ENCODE measurements at places on chromosomes 6 and 20.

DNA sequence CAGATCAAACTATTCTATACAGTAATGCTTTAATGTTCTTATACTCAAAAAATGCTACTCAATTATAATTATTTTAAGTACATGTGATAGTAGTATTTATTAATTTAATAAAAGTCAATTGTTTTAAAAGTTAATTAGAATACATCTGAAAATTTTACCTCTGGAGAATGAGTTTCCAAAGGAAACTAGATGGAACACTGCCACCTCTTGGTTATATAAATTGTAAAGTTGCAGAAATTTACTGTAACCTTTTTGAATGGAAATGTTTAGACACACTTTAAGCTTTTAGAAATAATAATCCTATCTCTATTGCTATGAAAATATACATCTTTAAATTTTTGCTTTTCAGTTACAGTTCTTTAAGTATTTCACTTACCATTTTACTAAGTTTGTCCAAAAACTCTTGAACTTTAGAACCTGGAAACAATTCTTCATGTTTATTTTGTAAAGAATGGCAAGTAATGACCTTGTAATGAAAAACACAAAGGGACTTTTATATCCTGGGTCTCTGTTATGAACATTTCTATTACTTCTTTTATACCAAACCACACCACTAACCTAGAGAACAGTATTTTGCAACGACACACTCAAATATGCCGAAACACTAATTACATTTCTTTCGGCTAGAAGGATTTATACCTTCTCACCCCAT, 10.9 kb upstream of the BMP5 start:
- DNase-seq, result peak; percentile 57

GRCh38 chr6:11450037-11450436, 87.5 kb upstream of the TMEM170B start:
- DNase-seq, result no peak

DNA sequence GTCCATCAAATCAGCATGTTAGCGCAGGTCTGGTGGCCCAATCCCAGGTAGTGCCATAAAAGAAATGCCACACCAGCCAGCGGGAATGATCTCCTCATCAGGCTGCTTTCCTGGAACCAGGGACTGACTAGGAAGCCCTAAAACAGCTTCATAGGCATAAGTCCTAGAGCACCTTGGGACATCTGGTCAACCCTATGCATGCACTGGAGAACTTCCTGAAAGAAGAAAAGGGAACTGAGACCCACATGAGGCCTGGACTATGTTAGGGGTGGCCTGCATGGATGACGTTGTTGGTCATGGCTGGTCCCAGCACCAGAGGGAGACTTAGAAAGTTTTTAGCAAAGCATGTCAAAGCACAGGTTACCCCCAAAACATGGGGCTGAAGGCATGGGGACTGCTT, 7.6 kb upstream of the KCNK16 start:
- no peak for DNase-seq

GRCh38 chr6:108157981-108158525, 7.8 kb upstream of the NR2E1 start:
- no peak for DNase-seq

GRCh38 chr20:51143652-51144051, 120.7 kb upstream of the KCNG1 start:
- DNase-seq, result no peak

DNA sequence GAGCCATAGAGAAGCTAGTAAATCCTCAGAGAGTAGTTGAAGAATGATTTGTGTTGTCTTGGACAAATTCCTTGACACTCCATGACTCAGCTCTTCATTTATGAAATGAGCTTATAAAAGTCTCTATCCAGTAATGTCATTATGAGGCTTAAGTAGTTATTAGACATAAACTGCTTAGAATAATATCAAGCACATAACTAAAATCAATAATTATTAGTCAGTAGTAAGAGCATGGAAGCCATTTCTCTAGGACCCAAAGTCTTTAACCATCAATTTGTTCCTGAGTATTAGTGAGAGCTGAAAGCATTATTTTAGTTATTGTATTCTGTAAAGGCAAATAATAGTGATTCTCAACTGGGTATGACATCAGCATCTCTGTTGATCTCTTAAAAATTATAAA, 1140.2 kb downstream of the HACE1 start:
- DNase-seq, result no peak

DNA sequence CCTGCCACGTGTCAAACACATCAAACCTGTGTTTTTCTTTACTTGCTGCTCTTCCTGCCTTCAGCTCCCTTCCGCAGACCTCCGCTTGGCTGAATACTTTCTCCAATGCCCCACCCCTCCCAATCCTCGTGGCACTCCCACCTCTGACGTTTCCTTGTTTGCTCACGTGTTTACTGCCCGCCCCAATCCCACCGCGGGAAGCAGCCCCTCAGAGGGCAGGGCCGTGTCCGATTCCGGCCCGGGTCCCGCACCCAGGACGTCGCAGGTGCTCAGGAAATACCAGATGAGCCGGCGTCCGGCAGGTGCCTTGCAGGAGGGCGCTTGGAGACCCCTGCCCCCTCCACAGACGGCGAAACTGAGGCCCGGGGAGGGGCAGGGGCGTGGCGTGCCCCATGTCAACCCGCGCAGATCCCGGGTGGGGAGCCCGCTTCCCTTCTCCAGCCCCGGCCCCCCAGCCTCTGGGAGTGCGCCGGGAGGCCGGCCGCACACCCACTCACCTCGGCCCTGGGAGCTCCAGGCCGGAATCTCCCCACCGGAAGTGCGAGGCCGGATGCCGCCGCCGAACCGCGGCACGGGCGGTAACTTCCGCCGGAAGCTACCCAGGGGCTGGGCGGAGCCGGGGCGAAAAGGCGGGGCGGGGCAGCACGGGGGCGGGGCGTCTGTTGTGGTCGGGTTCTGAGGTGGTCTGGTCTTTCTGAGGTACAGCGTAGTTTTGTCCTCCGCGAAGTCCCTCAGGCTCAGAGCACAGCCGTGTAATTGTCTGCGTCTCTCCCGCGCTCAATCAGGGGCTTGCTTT, 42.3 kb downstream of the ELMO2 start:
- peak; percentile 93 for DNase-seq

GRCh38 chr20:35006531-35006971, 50.9 kb downstream of the MYH7B start:
- no peak for DNase-seq

DNA sequence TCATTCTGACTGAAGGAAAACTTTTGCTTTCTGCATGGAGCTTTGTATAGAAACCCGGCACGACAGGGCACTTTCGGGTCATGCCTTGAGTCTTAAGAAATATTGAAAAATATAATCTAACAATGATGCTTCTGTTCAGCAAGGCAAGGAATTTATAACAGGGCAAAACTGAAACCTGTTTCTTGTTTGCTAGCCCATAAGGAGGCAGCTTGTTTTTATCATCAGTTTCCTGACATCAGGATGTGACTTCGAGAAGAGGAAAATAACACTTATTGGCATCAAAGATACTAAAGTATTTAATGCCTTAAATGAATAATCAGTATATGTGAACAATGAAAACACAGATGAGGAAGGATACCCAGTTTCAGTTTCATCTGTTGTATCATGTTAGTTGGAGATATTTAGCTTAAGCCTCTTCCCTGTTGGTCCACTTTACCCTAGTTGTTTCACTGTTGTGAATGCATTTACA, 146.5 kb downstream of the CDKAL1 start:
- no peak for DNase-seq

- no peak for DNase-seq
Observed at GRCh38 chr6:42937548-42938427, 8.5 kb downstream of the CNPY3 start.

- DNase-seq, result no peak
Observed at GRCh38 chr6:100136590-100136989, 142.6 kb upstream of the MCHR2 start.

GRCh38 chr6:18586133-18586532, 199.0 kb downstream of the RNF144B start:
- no peak for DNase-seq

DNA sequence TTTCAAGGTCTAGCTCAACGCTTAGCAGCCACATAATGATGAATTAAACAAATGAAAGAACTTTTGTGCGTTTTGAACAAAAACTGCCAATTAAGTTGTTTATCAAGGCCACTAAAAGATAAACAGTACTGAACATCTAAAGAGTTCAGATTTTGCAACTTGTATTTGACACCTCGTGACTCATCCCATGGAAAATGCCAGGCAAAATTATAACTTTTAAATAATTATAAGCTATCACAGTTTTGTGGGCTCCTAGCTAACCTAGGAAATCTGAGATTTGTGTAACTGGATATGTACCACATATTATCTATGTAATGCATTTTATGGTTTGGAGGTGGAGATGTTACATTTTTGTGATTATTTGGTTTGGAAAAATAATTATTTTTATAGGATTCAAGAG, 9.6 kb upstream of the BAG2 start:
- DNase-seq, result no peak

DNA sequence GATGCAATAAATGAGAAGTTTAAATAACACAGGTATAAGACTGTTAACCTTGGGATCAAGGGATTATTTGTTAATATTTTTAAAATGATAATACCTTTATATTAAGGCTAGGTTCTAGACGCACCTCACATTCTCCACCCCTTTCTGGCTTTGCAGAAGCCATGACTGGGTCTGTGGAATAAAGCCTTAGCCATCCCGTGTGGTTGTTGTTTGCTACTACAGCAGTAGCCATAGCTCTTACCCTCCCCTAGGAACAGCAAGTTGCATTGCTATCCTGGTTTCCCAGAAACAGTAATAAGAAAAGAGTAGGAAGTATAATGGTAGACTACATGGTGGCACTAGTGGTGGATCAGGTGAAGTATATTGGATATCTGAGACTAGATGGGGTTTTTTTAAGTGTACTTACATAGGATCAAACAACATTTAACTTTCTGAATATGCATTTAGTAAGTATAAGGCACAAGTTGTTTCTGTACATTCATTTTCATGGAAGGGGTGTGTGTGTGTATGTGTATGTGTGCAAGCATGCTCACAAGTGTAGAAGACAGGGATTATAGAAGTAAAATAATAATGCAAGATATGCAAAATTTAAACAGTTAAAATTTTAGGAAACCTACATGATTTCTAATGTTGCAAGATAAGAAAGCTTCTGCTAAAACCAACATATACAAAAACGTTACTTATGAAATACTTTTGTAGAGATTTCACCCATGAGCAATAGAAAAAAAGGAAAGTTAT, 384.2 kb downstream of the PRKN start:
- DNase-seq, result no peak

GRCh38 chr6:34497411-34497810, 31.5 kb downstream of the PACSIN1 start:
- DNase-seq, result no peak
